ENCODE measurements at places on chromosomes 16 and 17. TPM values are rescaled to one million over a fixed set of nuclear protein-coding genes. Genes with fewer than 3 reads are reported as not detected.

DNA sequence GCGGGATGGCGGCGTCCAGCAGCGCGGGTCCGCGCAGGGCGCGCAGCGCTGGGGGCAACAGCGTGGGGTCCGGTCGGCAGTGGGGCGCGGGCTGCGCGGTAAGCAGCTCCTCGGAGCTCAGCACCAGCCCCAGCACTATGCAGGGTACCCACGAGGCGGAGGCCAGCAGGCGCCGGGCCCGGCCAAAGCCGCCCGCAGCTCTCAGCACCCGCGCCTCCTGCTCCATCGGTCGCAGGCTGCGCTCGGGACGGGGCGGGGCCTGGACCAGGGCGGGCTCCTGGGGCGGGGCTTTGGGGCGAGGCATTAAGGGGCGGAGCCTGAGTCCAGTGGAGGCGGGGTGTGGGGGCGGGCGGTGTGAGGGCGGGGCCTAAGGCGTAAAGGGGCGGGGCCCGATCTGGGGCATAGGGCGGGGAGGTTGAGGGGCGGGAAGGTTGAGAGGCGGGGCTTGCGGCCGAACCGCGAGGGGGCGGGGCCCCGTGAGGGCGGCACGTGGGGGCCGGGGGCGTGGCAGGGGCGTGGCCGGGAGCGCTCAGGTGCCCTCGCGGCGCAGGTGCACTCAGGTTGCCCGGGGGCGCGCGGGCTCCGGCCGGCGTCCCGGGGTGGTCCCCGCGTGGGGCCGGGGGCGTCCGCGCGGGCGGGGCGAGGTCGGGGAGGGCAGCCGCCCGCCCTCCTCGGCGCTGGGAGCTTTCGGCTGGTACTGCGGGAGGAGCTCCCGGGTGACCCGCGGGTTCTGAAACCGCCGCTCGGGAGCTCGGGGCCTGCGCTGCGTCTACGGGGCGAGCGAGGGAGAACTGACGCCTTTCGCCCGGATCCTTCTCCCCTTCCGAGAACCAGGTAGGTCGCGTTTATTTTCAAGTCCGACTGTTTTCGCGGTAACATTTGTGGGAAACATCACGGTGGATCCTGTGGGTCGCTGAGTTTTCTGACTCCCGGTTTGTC, 1.4 kb upstream of the SLC22A31 start:
- peak overlapping the region; percentile 62 for H3K4me3 ChIP-seq
- peaks cover 7% of the 10 kb centered on the region for H3K27me3 ChIP-seq
- H3K36me3 ChIP-seq: no peaks in the 10 kb centered on the region
- peak; percentile 89 for DNase-seq

- H3K27ac ChIP-seq: no peak overlapping the region
- no peak for DNase-seq
- H3K36me3 ChIP-seq: no peaks in the 10 kb centered on the region
- no peak overlapping the region for H3K4me3 ChIP-seq
- no peaks in the 10 kb centered on the region for H3K27me3 ChIP-seq
These were observed 25.8 kb downstream of the EPN2 start for GRCh38 chr17:19262650-19263631.

GRCh38 chr17:81740395-81740961, 28.4 kb downstream of the SLC25A10 start:
- DNase-seq: no peak
- H3K36me3 ChIP-seq: no peaks in the 10 kb centered on the region
- H3K27me3 ChIP-seq: no peaks in the 10 kb centered on the region
- no peak overlapping the region for H3K4me3 ChIP-seq

- peaks cover 2% of the 10 kb centered on the region for H3K36me3 ChIP-seq
- peaks cover 93% of the 10 kb centered on the region for H3K27me3 ChIP-seq
- peak; percentile 69 for DNase-seq
- H3K4me1 ChIP-seq: no peaks in the 10 kb centered on the region
- H3K27ac ChIP-seq: no peak overlapping the region
- H3K4me3 ChIP-seq: no peak overlapping the region
These were observed 10.6 kb upstream of the HOXB2 start for GRCh38 chr17:48555258-48556228.

Gene NPB
- 2.1 TPM for total RNA-seq
